Epithelial cell of proximal tubule (primary cell): ENCODE measurements at places on chromosomes 2 and 18.
A peak's percentile ranks its signal among the peaks of the same experiment; 100 is the strongest.

DNA sequence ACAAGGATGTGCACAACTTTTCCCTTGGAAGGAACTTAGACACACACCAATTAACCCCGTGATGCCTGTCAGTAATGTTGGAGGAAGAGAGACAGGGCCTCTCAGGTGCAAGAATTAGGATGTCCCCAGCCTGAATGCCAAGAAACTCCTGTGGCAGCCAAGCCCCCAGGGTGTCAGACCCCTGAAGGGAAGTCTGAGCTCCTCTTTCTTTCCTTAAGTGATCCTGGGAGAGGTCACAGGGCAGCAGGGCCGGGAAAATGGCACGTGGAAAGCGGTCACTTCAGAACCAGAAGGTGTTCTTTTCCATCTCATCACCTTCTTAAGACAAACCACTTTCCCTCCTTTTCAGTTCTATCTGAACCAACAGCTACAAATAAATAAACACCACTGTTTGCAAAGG lies 185.9 kb downstream of the ANAPC1 start:
- DNase-seq = no peak

DNA sequence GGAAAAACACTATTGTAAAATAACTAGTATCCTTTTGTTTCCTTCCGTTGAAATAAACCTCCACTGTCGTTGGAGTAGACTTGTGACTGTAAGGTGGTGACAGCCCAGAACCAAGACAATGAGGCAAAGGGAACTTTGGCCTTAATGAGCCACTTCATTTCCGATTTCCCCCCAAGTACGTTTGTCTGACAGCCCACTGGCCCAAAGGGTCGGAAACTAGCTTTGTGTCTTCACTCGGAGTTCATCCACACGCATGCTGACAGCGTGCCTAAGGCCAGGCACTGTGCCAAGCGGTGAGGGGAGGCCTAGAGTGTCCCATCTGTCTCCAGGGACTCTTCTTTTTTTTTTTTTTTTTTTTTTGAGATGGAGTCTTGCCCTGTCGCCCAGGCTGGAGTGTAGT lies 21.0 kb downstream of the HJURP start:
- DNase-seq = no peak

- no peak for DNase-seq
Observed at GRCh38 chr2:136149011-136149410, 31.1 kb upstream of the CXCR4 start.

DNA sequence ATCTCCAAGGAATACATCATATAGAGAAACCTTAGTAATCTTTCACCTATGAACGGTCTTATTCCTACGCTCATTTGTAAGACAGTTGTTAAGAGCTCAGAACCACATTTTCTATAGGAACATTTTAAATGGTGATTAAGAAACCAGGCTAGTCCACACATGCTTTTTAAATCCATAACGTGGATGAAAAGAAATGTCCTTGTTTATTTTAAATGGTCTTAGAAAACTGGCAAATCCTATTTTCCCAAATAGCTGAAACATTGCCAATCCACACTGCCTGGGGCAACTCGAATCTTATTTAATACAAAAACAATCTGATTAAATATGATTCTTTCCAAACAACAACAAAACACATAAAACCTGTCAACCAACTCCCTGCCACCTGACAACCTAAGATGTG lies 23.7 kb downstream of the METTL8 start:
- DNase-seq = no peak

GRCh38 chr2:85708641-85709040 lies 14.5 kb downstream of the GNLY start:
- no peak for DNase-seq

- DNase-seq = no peak
Observed at GRCh38 chr2:172234716-172235691, 132.3 kb upstream of the DLX2 start.

- DNase-seq = no peak
Observed at GRCh38 chr2:239326831-239327535, 73.8 kb downstream of the HDAC4 start.

DNA sequence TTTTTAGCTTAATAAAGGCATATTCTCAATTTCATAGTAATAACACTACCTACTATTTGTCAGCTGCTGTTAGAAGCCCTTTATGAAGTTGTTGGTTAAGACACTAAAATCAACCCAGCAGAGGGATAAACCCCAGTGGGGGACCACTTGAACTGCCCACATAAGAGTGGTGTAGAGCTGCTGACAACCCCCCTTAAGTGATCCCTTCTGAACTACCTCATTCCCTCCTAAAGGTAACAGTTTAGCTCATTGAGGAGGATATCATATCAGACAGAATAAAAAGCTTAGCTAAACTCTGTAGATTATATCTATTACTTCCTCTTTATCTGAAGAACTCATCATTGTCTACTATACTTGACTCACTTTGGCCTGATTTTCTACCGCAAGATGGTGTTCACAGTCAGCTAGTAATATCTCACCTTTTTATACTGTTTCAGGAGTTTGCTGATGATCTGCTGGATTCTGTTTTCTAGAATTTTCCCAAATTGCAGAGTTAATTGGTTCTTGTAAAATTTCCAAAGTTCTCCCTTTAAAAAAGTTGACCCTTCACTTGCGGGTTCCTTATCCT lies 16.2 kb downstream of the GALM start:
- no peak for DNase-seq

DNA sequence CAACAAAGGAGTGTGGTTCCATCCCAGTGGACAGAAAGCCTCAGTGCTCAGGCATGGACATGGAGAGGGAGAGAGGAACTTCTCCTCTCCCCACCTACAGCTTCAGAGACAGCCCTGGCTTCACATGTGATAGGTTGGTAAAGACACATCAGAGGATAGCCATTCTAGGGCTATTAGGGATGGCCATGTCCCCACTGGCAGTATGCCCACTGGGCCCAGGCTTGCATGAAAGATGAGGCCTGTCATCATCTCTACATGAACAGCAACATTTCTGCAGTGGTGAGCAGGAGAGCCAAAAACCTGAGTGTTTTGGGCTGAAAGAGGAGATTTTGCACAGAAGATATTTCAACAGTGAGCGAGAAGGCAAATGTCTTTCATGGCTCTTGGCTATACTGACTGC lies 517.2 kb downstream of the NR4A2 start:
- no peak for DNase-seq

- DNase-seq = no peak
Observed at GRCh38 chr18:36771245-36771644, 57.6 kb downstream of the TPGS2 start.

GRCh38 chr18:67525328-67526099 lies 9.0 kb upstream of the DSEL start:
- DNase-seq = peak; percentile 95

DNA sequence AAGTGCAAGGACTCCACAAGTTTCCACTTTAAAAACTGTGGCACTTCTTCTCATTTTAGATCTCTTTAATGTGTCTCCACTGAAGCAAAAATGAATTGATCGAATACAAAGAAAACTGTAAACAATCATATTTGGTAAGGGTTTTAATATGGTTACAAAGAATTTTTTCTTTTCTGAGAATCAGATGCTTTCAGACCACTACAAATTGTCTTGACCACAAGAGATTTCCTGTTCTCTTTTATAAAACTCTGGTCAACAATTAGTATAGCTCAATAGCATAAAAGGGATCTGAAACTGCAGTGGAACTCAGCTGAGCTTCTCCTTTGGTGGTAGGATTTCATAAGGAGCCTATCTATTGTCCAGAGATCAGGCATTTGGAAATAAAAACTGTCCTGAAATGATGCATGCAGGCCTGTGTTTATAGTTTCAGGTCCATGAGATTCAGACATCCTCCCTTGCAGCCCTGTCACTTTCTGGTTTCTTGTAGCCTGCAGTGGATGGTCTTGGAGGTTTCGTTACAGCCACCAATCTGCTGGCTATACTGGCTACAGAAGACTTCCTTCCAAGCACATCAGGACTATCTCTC lies 120.0 kb downstream of the DOCK10 start:
- DNase-seq = no peak

- no peak for DNase-seq
Observed at GRCh38 chr2:240233885-240234502, 93.5 kb upstream of the OTOS start.

GRCh38 chr2:69798909-69799526 lies 30.4 kb upstream of the GMCL1 start:
- DNase-seq = no peak

GRCh38 chr18:600107-600506 lies 3.3 kb downstream of the CLUL1 start:
- no peak for DNase-seq

GRCh38 chr2:187390891-187391290 lies 57.2 kb downstream of the CALCRL start:
- DNase-seq = peak; percentile 93

DNA sequence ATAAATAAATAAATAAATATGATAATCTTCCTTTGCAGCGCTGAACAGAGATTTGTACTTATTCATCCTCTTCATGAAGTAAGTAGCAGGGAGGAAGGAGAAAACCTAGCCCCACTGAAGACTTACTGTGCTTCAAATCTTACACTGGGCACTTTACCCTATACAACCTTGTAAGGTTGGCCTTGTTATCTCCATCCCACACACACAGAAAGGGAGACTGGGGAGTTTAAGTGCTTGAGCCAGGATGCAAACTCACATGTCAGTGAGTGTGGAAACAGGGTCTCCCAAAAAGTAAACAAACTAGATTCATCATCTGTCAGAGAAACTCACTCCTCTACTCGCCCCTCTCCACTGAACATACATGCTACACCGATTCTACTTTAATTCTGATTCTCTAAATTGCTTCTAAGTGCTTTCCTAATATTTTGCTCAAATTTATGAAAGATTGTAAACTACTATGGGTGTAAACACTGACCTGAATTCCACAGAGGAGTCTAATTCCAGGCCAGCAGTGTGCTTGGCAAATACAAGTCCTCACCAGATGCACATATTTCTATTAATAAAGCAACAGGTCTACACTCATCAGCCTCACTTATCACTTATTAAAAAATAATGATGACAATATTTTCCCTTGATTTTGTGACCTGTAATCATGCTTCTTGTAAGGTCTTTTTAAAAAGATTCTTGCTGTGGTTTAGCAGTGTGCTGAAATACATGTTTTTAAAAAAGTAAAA lies 155.5 kb downstream of the TCF4 start:
- DNase-seq = no peak

DNA sequence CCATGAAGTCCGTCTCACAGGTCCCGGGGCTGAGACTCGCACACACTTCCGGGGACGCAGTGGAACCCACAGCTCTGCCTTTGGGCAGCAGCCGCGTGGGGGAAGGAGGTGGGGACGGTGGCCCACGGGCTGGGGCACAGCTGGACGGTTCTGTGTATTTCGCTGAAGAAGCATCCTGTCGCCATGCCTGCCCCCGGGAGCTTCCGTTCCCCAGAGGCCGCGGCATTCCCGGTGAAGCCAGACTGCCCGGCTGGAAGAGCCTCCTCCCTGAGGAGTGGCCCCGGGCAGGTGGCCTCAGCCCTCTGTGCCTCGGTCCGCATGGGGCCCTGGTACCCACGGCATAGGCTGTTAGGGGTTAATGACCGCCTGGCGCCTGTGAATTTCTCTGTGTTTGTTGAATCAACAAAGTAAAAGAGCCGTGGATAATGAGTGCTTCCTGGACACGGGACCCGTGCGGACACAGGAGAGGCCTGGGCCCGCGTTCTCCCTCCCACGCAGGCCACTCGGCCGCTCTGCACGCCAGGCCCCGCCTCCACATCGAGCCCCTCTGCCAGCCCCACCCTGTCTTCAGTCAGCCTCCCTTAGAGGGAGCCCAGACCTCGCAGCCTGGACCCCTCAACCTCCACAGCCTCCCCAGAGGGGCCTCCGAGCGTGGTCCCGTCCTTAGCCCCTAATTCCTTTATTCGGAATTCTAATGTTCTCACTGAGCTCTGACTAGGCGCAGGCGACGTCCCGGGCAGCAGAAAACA lies 51.0 kb downstream of the KCNG2 start:
- no peak for DNase-seq

GRCh38 chr2:217314021-217314460 lies 454.2 kb upstream of the TNP1 start:
- no peak for DNase-seq

DNA sequence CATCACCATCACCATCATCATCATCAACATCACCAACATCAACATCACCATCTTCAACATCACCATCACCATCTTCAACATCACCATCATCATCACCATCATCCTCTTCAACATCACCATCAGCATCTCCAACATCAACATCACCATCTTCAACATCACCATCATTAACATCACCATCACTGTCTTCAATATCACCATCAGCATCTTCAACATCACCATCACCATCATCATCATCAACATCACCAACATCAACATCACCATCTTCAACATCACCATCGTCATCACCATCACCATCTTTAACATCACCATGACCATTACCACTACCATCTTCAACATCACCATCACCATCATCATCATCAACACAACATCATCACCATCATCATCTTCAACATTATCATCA lies 267.2 kb downstream of the SP3 start:
- DNase-seq = no peak

GRCh38 chr2:19886261-19886660 lies 15.5 kb downstream of the TTC32 start:
- no peak for DNase-seq

- DNase-seq = no peak
Observed at GRCh38 chr2:56108806-56109205, 75.0 kb upstream of the CCDC85A start.

- DNase-seq = no peak
Observed at GRCh38 chr2:9812945-9813311, 30.3 kb upstream of the TAF1B start.

DNA sequence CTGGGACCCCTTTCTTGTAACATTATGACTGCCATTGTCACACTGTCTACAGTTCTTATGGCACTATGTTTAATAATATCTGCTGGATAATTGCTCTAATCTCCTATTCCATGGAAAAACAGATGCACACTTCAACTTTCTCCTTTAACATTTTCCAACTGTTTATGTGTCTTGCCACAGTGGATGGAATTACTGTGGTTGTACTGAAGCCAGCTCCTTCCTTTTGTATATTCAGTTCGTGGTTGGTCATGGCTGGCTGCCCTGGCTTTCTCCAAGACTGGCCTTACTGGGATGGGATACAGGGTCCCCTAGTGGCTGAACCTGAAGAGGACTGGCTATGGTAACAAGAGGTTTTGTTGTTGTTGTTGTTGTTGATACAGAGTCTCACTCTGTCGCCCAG lies 113.9 kb downstream of the SS18 start:
- no peak for DNase-seq

DNA sequence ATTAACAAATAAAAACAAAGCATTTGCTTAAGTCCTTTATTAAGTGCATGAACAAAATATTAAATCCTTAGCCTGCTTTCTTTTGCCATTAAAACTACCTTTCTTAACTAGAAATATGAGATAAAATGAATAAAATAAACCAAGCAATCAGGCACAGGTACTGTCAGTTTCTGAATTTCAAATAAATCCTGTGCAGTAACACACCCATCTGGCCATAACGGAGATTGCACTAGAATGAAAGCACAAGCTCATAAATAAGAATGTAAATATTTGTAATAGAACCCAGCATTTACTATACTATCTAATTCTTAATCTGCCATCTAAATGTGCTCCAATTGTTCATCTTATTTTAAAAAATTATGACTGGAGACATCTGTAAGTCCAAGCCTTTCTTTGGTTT lies 31.9 kb downstream of the PRKRA start:
- DNase-seq = no peak

- DNase-seq = no peak
Observed at GRCh38 chr2:230677201-230677946, 35.3 kb upstream of the CAB39 start.
